DMS 273 treated with DMSO at 0.1 percent for 48 hours (cell line): ENCODE measurements at places on chromosomes 4 and X.

GRCh38 chr4:56211202-56211601 lies 176.1 kb downstream of the AASDH start:
- no peak for DNase-seq

- DNase-seq: no peak
These were observed 162.8 kb downstream of the GABRB1 start for GRCh38 chr4:47194036-47194737.

GRCh38 chrX:136975684-136976470 lies 57.9 kb downstream of the GPR101 start:
- DNase-seq: no peak

GRCh38 chrX:52082578-52082977 lies 13.6 kb upstream of the MAGED4B start:
- DNase-seq: no peak

GRCh38 chr4:183977707-183978106 lies 72.6 kb downstream of the STOX2 start:
- no peak for DNase-seq

- DNase-seq: no peak
These were observed 1.3 kb downstream of the NEUROG2 start for GRCh38 chr4:112514647-112515197.

DNA sequence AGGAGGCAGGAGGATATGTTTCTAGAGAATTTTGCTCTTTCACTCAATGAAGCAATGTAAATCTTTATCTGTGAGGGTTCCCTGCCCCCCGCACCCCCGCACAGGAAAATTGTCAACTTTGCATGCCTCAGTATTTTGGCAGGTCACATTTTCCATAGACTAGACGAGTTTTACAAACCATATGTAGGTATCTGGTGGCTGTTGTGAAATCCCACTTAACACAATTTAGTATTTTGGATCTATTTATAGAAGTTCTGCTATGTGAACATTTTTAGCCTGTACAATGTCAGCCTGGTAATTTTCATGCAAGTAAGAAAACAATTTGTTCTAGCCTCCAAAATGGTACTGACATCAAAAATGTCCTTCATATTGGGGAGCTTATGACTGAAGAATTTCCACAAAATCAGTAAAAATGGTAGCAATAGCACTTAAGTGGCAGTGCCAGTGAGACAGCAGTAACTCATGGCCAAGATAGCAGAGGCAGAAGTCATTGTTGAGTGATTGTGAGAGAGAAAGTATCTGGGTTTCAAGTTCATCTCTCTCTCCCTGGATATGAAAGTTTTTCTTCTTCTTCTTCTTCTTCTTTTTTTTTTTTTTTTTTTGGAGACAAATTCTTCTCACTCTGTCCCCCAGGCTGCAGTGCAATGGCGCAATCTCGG lies 12.4 kb upstream of the FRYL start:
- DNase-seq: no peak

GRCh38 chr4:24382381-24382780 lies 202.0 kb downstream of the DHX15 start:
- DNase-seq: no peak

DNA sequence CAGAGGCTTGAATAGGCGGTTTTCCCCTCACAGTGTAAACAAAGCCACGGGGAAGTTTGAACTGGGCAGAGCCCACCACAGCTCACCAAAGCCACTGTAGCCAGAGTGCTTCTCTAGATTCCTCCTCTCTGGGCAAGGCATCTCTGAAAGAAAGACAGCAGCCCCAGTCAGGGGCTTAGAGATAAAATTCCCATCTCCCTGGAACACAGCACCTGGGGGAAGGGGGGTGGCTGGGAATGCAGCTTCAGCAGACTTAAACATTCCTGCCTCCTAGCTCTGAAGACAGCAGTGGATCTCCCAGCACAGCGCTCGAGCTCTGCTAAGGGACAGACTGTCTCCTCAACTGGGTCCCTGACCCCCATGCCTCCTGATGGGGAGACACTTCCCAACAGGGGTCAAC lies 44.0 kb upstream of the USP38 start:
- DNase-seq: no peak

DNA sequence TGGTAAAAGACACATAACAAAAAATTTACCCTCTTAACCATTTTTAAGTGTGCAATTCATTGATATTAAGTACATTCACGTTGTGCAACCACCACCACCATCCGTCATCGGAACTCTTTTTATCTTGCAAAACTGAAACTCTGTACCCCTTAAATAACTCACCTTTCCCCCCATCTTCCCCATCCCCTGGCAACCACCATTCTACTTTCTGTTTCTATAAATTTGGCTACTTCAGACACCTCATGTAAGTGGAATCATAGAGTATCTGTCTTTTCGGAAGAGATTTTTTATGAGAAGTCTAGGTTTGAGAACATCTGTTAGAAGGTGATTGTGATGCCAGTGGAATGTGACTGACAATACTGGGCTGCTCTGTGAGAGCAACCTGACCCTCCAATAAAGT lies 39.8 kb upstream of the CCDC149 start:
- no peak for DNase-seq

DNA sequence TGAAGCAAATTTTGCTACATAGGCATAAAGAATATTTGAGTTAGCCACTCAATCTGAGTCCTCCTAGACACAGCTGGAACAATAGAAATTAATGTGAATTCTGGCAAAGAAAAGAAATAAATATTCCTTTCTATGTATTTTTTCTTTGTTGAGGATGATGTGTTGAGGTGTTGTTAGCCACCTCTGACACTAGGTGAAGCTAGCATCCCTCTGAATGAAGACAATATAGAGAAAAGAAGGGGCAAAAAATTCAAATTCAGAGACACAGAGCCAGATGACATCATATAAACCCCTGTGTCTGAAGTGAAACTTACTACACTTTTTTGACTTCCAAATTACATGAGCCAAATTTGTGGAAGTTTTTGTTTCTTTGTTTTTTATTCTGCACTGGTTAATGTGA lies 34.6 kb upstream of the TMPRSS11D start:
- DNase-seq: no peak
